ENCODE measurements at places on chromosomes 4 and X.

DNA sequence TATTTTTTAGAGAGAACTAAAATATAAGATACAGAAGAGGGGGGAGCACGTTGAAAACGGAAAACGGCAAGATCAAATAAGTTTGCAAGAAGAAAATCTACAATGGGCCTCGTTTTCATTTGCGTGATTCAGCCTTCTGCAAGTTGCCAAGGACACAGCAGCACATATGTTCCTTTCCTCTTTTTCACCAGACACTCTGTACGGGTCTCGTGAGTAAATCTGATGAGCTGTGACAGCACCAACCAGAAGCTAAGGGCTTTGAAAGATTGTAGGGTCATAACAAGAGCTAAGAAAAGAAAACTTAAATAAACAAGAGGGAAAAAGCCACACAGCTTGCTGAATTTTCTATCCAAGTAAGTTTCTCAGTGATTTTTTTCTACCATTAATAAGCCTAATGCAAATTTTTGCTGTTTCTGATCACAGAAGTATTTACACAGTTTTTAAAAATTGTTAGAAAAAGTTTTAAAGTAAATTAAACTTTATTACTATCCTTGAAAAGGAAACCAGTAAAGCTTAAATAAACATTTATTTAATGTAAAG, 63.4 kb downstream of the SCML2 start:
- no peak for DNase-seq

DNA sequence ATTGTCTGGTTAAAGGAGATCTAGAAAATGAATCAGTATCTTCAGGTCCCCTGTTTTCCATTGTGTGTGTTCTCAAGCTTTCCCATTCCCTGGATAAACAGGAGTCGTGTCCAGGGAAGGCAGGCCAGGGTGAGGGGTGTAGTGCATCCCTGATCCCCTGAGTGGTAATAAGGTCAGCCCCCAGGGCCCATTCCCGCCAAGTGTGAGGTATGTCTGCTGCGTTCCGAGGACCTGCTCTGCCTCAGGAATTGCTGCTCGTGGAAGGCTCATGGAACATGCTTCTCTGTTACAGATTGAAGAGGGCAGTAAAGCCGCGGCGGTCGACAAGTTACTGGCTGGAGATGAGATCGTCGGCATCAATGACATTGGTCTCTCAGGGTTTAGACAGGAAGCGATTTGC, 87.1 kb downstream of the SHROOM2 start:
- DNase-seq: no peak

DNA sequence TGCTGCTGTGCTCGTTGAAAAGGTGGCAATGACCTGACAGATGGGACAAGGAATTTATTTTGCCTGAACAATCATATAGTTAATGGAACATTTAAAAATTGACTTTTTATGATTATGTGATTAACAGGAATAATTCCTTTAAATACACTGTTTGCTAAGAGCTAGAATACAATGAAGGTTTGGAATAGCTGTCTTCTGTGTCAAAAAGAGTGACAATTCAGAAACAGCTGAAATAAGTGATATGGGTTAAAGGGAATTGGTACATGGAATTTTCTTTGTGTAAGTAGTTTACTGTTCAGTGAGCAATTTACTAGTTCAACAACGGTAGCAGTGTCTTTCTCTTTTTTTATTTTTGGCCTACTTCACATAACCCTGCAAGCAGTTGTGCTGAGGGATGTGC, 1083.5 kb upstream of the GRID2 start:
- no peak for DNase-seq

GRCh38 chr4:140568507-140569306, at the start of gene UCP1:
Gene UCP1 (minus strand): TSS chr4:140568961. CDS start chr4:140568729, 232 bp downstream.
- no peak for DNase-seq

GRCh38 chr4:32841217-32841616, 2121.0 kb downstream of the PCDH7 start:
- DNase-seq: no peak

All from nucleus accumbens (tissue), 56 donors.